Thyroid gland (tissue), 4 donors: ENCODE measurements at places on chromosomes 6 and 20.

GRCh38 chr6:30185846-30186484, 22.6 kb downstream of the TRIM15 start:
- no peak for DNase-seq

- DNase-seq: no peak
These were observed 25.8 kb downstream of the SAMD5 start for GRCh38 chr6:147534116-147534860.

- DNase-seq: no peak
These were observed 28.8 kb upstream of the ZBTB24 start for GRCh38 chr6:109511832-109512231.

DNA sequence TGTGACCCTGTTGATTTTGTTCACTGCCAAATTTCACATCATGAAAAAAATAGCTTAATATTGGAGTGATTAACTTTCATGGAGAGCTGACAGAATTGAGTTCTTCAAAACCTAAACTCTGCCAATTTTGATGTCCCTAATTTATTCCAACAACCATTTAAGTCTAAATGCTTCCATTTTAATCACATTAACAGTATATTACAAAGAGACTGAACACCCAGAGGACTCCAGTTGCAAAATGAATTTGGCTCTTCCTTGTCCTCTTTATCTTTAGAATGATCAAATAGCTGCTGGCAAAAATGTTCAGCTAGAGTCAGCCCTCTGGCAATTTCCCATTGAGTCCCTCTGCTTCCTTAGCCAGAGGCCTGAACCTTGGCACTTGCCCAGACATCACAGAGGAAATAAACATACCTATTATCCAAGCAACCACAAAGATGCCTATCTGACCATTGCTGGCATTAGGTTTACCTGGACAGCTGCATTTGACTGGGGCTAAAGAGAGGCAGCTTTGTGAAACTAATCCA, 299.0 kb upstream of the STXBP5 start:
- DNase-seq: peak; percentile 33

GRCh38 chr20:38926934-38927616, 858 bp downstream of the FAM83D start:
- no peak for DNase-seq
